ENCODE measurements at places on chromosomes 16 and 17.

- no peak for DNase-seq
Measured at GRCh38 chr17:42917236-42917603, 16.6 kb downstream of the G6PC1 start.

DNA sequence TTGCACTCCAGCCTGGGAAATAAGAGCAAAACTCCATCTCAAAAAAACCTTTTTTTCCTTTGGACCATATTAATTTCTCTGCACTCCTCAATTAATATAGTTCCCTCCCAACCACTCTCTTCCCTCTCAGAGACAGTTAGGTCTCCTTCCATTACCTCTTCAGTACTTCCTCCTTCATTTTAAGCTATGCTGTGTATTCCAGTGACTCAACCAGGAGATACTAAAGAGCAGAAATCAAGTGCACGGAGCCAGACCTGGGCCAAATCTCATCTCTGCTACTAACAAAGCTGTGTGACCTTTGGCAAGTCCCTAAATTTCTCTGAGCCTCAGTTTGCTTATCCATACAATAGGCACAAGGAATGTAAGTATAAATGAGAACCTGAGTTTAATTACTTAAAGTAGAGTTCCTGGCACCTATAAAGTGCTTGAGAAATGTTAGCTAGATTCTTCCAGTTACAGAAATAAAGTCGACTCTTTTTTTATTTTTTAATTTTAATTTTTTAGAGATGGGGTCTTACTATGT, 8.5 kb downstream of the PECAM1 start:
- no peak for DNase-seq

GRCh38 chr17:2089021-2089422, 34.1 kb downstream of the HIC1 start:
- DNase-seq, result peak; percentile 25

DNA sequence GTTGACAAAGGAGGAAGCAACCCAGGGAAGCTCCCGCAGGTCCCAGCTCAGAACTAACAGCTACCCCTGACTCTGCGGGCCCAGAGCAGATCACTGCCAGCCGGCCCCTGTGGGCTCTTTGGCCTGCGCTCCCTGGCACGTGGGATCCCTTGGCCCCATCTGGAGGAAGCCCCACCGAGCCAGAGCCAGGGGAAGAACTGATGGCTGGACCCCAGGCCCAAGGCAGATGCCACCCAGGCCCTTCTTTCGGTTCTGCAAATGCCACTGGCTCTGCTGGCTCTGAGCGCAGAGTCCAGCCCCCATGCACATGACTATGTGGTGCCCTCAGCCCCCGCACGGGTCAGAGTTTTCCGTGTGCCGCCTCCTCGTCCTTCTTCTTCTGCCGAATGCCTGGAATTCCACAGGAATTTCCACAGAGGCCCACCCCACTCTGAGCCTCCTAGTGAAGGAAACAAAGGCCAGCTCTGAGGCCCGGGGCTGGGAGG, 35.8 kb upstream of the SNN start:
- DNase-seq, result no peak

GRCh38 chr17:13209081-13209480, 191.3 kb upstream of the ELAC2 start:
- no peak for DNase-seq
